Activated CD4-positive, alpha-beta T cell treated with anti-CD3 and anti-CD28 coated beads, Interleukin-2, amount 10 ng/mL, durations not matched to agents 24 days and 14 days (primary cell): ENCODE measurements at places on chromosomes 16 and 17. TPM values are rescaled to one million over a fixed set of nuclear protein-coding genes. Genes with fewer than 3 reads are reported as not detected.

- no peak for DNase-seq
Measured at GRCh38 chr16:17747081-17747756, 276.5 kb upstream of the XYLT1 start.

GRCh38 chr16:49442805-49443204 is 69.2 kb downstream of the C16orf78 start:
- no peak for DNase-seq

DNA sequence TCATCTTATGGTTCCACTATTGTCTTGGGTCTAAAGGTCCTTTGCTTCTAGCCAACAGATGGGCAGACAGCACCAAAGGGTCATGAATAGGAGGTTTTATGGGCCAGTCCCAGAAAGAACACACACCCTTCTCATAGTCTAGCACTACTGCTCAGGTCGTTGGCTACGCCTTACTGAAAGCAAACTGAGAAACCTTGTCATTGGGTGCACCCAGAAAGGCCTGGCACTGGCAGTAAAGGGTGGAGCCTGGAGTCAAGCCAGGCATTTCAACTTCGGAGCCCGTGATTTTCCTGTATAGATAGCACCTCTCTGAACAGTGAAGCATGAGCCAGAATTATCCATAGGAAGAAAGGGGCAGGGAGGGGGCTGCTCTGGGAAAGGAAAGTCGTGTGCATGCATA is 74.9 kb downstream of the VAT1L start:
- no peak for DNase-seq

The CLEC18A gene
- total RNA-seq = 0.26 and 0.51 TPM in 2 replicates

GRCh38 chr16:57316390-57317017 is 32.0 kb upstream of the PLLP start:
- no peak for DNase-seq

GRCh38 chr17:79793924-79794304 is 3.0 kb downstream of the CBX8 start:
- no peak for DNase-seq

DNA sequence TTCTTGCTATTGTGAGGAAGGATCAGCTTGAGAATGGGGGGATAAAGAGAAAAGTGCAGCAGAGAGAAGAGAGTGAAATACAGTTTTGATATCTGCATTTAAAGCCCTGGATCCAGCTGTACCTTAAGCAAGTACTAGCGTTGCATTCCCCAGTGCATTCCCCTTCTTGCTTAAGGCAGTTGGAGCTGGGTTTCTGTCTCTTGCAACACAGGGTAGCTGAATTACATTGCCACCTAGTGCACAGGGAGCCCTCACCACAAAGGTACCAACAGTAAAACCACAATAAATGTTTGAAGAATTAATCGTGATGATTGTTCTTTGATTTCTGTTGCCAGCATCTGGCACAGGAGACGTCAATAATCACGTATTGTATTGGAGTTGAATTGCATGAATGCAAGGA is 588.7 kb downstream of the RBFOX1 start:
- DNase-seq = no peak

The ABCA10 gene
- total RNA-seq = 0.24 and 0.37 TPM in 2 replicates

DNA sequence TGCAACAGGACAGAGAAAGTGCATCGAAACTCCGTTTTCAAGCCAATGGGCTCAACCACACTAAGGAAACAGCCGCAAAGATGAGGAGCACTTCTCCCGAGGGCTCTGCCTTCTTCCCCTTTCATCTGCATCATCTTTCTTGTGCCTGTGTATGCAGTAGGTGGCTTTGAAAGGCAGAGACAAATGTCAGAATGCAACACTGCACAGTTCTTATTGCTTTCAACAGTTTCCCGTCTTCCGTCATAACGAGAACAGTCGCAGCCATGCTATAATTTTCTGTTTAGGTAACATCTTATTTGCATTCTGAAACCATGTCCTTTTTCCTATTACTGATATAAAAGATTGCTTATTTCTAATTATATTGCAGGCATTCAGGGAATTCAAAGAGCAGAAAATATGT is 205.2 kb downstream of the SLC39A11 start:
- no peak for DNase-seq

The FGF11 gene
- total RNA-seq = 9.4 and 9.5 TPM in 2 replicates

The ATAD5 gene
- total RNA-seq = 30.2 and 31.5 TPM in 2 replicates

DNA sequence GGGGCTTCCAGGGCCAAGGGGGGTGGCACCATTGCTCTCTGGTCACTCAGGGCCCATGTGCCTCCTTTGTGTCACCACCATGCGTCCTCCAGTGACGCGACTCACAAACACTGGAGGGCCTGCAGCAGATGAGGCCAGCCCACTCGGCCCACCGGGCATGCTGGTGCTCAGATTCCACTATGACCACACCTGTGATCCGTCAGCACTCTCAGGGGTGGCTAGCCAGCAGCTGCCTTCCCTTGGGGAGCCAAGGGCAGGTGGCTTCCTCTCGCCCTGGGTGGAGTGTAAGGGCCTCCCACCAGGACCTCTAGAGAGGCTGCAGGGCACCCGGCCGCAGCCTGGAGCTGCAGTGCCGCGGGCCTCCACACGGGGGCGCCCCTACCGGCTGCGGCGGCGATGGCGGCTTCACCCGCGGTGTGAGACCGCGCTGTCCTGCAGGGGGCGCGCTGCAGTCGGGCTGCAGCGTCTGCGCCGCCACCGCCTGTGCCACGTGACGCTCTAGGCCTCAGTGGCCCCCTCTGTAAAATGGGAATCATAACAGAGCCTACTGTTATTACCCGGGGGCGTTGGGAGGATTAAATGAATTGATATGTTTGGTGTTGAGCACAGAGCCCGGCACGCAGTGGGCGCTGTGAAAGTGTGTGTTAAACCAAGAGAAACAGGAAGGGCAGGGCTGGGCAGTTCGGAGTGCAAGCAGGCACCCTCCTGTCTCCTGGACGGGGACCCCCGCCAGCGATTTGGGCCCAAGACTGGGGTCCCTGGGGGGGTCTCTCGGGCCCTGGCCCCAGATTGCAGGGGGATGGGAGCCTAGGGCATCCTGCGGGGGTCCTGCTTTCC is 192.4 kb upstream of the GSE1 start:
- DNase-seq = peak; percentile 94

The TTYH2 gene
- 7.8 and 8.1 TPM in 2 replicates for total RNA-seq

DNA sequence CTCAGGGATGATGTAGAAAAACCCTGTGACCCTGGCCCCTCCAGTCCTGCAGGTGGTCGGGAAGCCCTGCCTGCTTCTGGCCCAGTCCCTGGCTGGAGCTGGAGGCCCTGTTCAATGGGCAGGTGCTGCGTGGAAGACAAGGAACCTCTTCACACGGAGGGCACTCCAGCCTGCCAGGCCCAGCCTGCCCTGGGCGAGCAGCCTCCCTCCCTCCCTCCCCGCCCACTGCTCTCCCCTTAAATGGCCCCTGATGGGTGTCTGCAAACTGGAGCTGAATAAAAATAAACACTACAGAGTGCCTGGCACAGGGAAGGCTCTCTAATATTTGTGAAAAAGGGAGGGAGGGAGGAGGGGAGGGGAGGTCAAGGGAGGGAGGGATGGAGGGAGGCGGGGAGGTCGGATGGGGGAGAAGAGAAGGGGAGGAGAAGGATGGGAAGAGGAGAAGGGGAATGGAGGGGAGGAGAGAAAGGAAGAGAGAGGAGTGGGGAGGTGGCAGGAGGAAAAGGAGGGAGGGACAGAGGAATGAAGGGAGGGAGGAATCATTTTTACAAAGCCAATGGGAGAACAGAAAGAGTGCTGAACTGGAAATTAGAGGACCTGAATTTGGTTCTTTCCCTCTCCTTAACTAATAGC is 222.8 kb upstream of the TNRC6C start:
- DNase-seq = no peak

DNA sequence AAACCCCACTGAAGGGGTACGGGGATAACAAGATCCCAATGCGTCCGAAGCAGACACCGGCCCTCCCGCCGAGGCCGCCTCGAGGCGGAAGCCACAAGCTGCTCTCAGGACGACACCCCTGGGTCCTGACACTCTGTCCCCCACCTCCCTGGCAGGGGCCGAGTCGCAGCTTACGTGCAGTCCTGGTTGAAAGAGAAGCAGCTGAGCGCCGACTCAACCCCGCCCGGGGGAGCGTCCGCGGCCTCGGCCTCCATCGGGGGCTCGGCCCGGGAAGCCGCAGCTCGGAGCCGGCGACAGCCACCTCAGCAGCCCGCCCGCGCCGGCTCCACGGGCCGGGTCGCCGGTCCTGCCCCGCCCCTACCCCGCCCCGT is at the start of gene WIPI1:
TSS of gene WIPI1 (minus strand) at position 329 of the 371 bp plus-strand sequence. CDS start at position 254, 75 bp downstream.
- peak; percentile 87 for DNase-seq

- DNase-seq = no peak
Measured at GRCh38 chr16:87465879-87466278, 26.9 kb downstream of the ZCCHC14 start.

GRCh38 chr16:2915196-2915929 is 3.6 kb downstream of the FLYWCH1 start:
- no peak for DNase-seq

DNA sequence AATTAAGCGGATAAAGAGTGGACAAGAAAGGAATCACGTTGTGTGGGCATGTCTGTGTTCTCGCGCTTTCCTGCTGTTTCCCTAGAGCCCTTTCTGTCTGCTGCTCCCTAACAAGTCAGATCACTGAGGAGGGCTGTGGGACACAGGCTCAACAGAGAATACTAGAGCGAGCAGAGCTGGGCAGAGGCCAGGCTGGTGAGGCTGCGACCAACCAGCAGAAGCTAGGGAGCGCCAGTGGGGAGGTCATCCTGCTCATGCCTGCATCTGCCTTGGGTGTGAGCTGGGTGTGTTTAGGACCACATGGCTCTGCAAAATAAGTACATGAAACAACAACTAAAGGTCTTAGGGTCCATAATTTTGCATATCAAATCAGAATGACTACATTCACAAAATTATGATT is 11.5 kb upstream of the FOXJ1 start:
- no peak for DNase-seq

The MON1B gene
- total RNA-seq = 65.7 and 69.3 TPM in 2 replicates

GRCh38 chr16:12985516-12985915 is 84.1 kb downstream of the SHISA9 start:
- DNase-seq = no peak

The ST6GALNAC1 gene
- 0.35 and 0.38 TPM in 2 replicates for total RNA-seq

DNA sequence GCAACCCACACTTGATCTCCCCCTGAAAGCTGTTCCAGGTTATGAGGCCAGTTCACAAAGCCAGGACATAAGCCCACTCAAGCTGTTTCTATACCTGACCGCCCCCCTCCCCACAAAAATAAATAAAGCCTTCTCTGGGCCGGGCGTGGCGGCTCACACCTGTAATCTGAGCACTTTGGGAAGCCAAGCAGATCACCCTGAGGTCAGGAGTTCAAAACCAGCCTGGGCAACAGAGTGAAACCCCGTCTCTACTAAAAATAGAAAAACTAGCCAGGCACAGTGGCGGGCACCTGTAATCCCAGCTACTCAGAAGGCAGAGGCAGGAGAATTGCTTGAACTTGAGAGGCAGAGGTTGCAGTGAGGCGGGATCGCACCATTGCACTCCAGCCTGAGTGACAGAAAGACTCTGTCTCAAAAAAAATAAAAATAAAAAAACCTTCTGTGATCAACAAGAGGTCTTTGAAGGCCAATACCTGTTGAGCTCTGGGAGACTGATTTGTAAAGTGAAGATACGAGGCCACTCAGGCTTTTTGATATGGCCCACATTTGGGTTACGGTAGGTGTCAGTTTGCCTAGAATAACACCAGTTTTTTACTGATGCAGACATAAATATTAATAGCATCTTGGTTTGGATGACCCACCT is 2.2 kb downstream of the KDM8 start:
- no peak for DNase-seq

GRCh38 chr16:66961065-66961744 is at the start of gene CES3:
Gene CES3, plus strand, starts transcription at chr16:66961266. Its CDS starts 42 bp downstream, at chr16:66961308.
- peak; percentile 92 for DNase-seq

DNA sequence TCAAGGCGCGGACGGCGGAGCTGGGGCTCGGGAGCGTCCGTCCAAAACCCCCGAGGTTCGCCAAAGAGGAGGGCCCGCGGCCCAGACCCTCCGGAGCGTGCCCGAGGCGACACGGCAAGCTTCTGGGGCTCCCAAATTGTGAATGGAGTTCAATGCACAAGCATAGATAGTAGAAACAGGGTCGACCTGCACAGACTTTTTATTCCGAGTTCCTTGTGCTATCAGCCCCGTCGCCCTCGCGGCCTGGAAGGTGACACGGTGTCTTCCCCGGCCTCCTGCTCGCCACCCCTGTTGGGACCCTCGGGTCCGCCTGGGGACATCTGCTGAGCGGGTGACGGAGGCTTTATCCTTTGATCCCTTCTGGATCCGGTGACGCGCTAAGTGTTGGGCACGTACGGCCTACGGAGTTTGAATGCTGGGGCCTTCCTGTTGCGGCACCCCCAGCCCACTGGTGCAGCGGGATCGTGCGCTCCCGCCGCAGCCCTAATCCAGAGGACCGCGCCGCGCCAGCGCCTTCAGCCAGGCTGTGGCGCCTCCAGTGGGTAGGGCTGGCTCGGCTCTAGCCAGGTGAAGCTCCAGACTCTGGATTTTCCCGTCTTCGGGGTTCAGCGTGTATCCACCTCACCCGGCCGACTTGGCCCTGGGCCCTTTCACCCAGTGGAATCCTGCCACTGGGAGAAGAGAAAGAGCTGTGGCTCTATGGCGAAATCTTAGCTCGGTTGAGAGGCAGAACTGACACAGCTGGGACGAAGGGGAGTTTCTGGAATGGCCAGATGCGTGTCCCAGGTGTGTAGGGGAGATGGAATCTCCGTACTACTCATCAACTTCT is 17.0 kb upstream of the NTN1 start:
- no peak for DNase-seq

GRCh38 chr17:58325976-58326468 is 2.6 kb downstream of the TSPOAP1 start:
- no peak for DNase-seq

GRCh38 chr17:17348872-17349723 is 45.9 kb downstream of the NT5M start:
- DNase-seq = no peak

GRCh38 chr16:24748242-24748641 is 18.8 kb downstream of the TNRC6A start:
- no peak for DNase-seq

The MYO15A gene
- 0.38 and 0.70 TPM in 2 replicates for total RNA-seq

DNA sequence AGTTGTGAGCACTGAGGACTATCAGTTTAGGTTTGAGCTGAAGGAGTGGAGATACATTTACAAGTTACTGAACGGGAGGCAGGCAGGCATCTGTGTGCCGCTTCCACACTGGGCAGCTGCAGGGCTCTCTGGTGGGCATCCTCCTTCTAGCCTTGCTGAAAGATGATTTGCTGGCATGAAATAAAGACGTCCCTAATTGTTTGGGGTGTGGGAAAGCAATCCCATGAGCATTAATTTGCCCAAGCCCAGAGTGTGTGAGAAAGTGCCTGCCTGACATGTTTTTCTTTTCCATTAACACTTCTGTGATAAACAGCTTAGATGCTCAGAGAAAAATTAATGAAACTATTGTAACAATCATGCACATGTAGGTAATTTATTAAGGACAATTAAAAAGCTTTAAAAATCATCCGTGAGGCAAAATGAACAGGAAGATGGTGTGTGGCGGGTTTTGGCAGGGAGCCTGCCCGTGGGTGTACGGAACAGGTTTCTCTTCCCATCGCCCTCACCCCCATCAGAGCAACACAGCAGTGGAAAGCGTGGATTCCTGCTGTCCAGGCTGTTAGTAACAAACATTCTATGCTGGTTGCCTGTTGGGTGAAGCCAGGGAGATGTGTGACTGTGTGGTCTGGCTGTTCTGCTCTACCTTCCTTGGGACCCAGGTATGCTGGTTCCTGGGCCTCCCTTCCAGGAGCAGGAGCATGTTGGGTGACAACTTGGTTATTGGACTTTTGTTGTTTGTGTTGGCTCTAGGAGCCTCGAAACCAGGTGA is 191.9 kb downstream of the MSI2 start:
- no peak for DNase-seq

GRCh38 chr17:12553625-12554024 is 112.1 kb upstream of the MYOCD start:
- no peak for DNase-seq

The TP53TG3B gene
- total RNA-seq = not detected in 2 replicates
